ENCODE measurements at places on chromosomes 6 and 20. TPM values are rescaled to one million over a fixed set of nuclear protein-coding genes. Genes with fewer than 3 reads are reported as not detected.

Gene ZSCAN9
- total RNA-seq, result 9.0 TPM

Gene DEF6
- total RNA-seq, result 213 TPM

Gene PRPF6
- total RNA-seq, result 76.7 TPM

Gene HSPA12B
- total RNA-seq, result not detected

Gene TBC1D7
- 23.5 TPM for total RNA-seq

Gene GRM1
- not detected for total RNA-seq

Gene STMND1
- not detected for total RNA-seq

Gene CYP24A1
- total RNA-seq, result 0.58 TPM

Gene COL12A1
- total RNA-seq, result not detected

Gene OSTM1
- total RNA-seq, result 35.1 TPM

Gene DNAH8
- total RNA-seq, result 0.11 TPM

DNA sequence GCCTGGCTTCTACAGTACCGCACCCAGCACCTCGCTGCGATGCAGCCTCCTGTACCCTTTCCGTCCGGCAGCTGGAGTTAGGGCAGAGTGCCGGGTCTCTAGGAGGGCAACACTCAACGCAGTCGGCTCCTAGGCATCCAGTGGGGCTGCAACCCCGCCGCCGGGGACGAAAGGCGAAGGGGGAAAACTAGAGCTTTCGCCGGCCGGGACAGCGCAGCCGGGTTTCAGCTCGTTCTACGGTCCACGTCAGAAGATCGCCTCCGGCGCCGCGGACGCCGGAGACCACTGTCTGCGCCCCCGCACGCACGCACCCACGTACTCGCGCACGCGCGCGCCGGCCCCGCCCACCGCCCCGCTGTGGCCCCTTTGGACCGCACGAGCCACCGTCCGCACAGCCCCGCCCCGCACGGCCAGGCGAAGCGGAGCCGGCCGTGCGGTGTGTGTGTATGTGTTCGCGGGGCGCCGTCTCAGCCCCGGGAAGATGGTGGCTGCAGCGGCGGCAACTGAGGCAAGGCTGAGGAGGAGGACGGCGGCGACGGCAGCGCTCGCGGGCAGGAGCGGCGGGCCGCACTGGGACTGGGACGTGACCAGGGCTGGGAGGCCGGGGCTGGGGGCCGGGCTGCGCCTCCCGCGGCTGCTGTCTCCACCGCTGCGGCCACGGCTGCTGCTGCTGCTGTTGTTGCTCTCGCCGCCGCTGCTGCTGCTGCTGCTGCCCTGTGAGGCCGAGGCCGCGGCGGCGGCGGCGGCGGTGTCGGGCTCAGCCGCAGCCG lies at the start of gene ATRN:
Gene ATRN (plus strand): TSS at position 392 of the 770 bp plus-strand sequence. CDS start 90 bp downstream, at position 482.
- peak; percentile 94 for DNase-seq
- H3K4me1 ChIP-seq, result peaks cover 27% of the 10 kb centered on the region
- H3K27ac ChIP-seq, result peak within 1 kb of the TSS; percentile 80
- H3K4me3 ChIP-seq, result peak within 1 kb of the TSS; percentile 93
- H3K27me3 ChIP-seq, result peaks cover 11% of the 10 kb centered on the region
- peaks cover 7% of the 10 kb centered on the region for H3K36me3 ChIP-seq

GRCh38 chr20:44126445-44126844 lies 60.5 kb downstream of the JPH2 start:
- no peak overlapping the region for H3K4me3 ChIP-seq
- no peaks in the 10 kb centered on the region for H3K36me3 ChIP-seq
- no peak for DNase-seq
- no peak overlapping the region for H3K27ac ChIP-seq

- peak overlapping the region; percentile 68 for H3K4me3 ChIP-seq
- H3K4me1 ChIP-seq, result peaks cover 81% of the 10 kb centered on the region
- no peak for DNase-seq
- no peaks in the 10 kb centered on the region for H3K27me3 ChIP-seq
- peak overlapping the region; percentile 87 for H3K27ac ChIP-seq
Measured at GRCh38 chr20:44644230-44644617, 7.3 kb downstream of the ADA start.

DNA sequence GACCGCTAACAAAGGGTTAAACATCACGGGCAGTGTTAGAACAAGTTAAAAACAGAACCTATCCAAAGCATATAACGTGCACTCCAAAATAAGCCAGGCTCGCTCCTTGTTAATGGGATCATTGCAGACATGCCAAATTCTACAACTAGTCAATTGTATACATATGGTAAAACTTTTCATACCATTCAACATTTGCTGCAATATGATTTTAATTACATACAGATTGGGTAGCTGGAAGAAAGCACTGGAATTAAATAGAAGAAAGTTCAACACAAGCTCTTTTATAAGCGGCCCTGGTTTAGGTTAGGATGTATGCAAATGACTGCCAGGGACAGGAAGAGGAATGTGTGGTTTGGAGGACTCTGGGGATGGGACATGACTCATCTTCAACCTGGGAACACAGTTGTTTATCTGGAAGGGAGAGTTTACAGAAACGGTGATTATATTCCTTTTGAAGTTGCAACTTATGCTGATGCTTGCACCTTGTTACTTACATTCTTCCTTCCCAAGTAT lies 62.5 kb upstream of the TIAM2 start:
- no peaks in the 10 kb centered on the region for H3K27me3 ChIP-seq
- no peak overlapping the region for H3K27ac ChIP-seq
- no peak overlapping the region for H3K4me3 ChIP-seq
- H3K4me1 ChIP-seq, result peaks cover 5% of the 10 kb centered on the region

- peaks cover 1% of the 10 kb centered on the region for H3K36me3 ChIP-seq
- H3K4me3 ChIP-seq, result no peak overlapping the region
- peaks cover 18% of the 10 kb centered on the region for H3K4me1 ChIP-seq
- H3K27me3 ChIP-seq, result no peaks in the 10 kb centered on the region
Measured at GRCh38 chr20:3765171-3765882, 2.2 kb downstream of the ADISSP start.

DNA sequence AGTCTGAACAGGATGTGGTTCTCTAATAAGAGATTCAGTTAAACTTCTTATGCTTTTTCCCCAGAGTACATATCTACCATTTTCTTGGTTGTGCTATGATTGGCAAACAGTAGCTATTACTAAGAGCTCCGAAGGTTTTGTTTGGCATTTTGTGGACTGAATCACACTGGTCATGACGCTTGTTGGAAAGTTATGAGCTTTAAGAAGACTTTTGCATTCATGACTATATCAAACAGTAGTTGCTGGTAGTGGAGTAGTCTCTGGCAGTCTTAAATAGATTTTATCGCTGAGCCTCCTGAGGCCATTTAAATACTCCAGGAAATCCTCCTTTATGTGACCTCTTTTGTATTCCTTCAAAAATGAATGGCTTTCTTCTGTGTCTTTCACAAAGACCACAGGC lies 40.8 kb downstream of the CCDC170 start:
- H3K27me3 ChIP-seq, result peaks cover 2% of the 10 kb centered on the region
- DNase-seq, result no peak
- H3K4me3 ChIP-seq, result no peak overlapping the region
- no peaks in the 10 kb centered on the region for H3K4me1 ChIP-seq
- no peak overlapping the region for H3K27ac ChIP-seq
- H3K36me3 ChIP-seq, result no peaks in the 10 kb centered on the region

DNA sequence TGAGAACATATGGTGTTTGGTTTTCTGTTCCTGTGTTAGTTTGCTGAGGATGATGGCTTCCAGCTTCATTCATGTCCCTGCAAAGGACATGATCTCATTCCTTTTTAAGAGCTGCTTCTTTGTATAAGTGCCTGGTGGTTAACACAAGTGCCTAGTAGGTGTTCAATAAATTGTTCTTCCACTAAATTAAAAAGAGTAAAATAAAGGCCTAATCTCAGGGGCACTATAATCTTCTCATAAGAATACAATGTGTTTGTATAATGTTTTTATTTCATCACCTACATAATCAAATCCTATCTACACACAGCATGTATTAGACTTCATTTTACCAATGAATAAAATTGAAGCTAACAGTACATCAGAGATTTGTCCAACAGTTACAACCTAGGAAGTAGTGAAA lies 252.7 kb downstream of the KHDC1L start:
- peaks cover 4% of the 10 kb centered on the region for H3K4me1 ChIP-seq
- DNase-seq, result no peak
- no peaks in the 10 kb centered on the region for H3K36me3 ChIP-seq
- no peak overlapping the region for H3K4me3 ChIP-seq

DNA sequence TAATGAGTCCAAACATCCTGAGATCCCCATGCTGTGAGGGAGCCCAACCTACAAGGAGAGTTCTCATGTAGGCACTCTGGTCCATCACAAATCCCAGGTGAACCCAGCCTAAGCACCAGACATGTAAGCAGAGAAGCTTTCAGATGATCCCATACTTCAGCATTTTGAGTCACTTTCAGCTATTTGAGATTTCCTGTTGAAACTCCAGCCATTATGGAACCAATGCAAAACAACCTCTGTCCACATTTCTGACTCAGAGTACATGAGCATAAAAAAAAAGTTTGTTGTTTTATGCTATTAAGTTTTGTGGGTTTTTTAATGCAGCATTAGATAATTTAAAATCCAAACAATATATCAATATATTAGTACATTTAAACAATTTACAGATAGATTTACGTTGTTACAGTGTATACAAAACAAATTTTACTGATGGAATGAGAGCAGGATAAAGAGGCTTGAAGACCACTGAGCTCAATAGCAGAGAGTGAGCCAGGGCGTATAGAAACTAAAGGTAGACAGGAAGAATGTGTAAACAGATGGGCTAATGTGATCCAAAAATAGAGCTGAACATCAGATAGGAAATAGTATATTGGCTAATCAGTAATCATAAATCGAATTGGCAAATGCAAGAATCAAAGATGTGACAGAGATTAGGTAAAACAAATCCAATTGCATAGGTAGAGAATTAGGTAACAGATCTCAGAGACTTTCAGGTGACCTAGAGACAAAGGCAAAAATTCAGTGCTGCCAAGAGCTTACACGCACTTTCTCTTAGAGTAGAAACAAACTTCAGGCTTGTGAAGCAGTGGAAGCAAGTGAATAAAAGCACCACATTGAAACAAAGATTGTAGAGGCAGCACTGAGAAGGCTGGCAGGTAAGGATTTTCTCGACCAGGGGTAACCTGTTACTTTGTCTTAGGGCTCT lies 36.2 kb upstream of the PLCB1 start:
- no peak overlapping the region for H3K27ac ChIP-seq
- no peaks in the 10 kb centered on the region for H3K27me3 ChIP-seq
- H3K36me3 ChIP-seq, result no peaks in the 10 kb centered on the region
- no peaks in the 10 kb centered on the region for H3K4me1 ChIP-seq
- no peak for DNase-seq

DNA sequence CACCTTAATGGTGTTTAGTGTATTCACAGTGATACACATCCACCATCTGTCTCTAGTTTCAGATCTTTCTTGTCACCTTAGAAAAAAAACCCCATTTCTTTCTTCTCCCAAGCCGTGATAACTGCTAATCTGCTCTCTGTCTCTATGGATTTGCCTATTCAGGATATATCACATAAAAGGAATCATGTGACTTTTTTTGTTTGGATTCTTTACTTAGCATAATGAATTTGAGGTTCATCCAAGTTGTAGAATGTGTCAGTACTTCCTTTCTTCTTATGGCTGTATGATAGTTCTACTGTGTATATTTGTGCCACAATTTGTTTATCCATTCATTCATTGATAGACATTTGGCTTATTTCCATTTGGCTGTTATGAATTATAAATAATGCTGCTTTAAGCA lies 57.1 kb downstream of the ITCH start:
- peaks cover 33% of the 10 kb centered on the region for H3K36me3 ChIP-seq
- no peak overlapping the region for H3K27ac ChIP-seq
- DNase-seq, result no peak
- H3K27me3 ChIP-seq, result no peaks in the 10 kb centered on the region
- peaks cover 11% of the 10 kb centered on the region for H3K4me1 ChIP-seq
- H3K4me3 ChIP-seq, result no peak overlapping the region

- H3K36me3 ChIP-seq, result no peaks in the 10 kb centered on the region
- H3K4me3 ChIP-seq, result no peak overlapping the region
- H3K27me3 ChIP-seq, result no peaks in the 10 kb centered on the region
Measured at GRCh38 chr6:139881236-139881635, 506.8 kb upstream of the CITED2 start.

GRCh38 chr6:122747573-122747972 lies 31.9 kb upstream of the FABP7 start:
- no peaks in the 10 kb centered on the region for H3K27me3 ChIP-seq
- no peak overlapping the region for H3K27ac ChIP-seq
- peaks cover 2% of the 10 kb centered on the region for H3K36me3 ChIP-seq
- DNase-seq, result no peak
- peak overlapping the region; percentile 17 for H3K4me3 ChIP-seq

GRCh38 chr20:64137598-64138031 lies 26.6 kb upstream of the MYT1 start:
- H3K27ac ChIP-seq, result no peak overlapping the region
- no peaks in the 10 kb centered on the region for H3K4me1 ChIP-seq
- no peak for DNase-seq
- H3K4me3 ChIP-seq, result no peak overlapping the region
- no peaks in the 10 kb centered on the region for H3K27me3 ChIP-seq

- DNase-seq, result no peak
- H3K4me3 ChIP-seq, result no peak overlapping the region
- H3K27ac ChIP-seq, result no peak overlapping the region
- no peaks in the 10 kb centered on the region for H3K36me3 ChIP-seq
- no peaks in the 10 kb centered on the region for H3K4me1 ChIP-seq
Measured at GRCh38 chr20:4443016-4443415, 278.7 kb upstream of the PRND start.

DNA sequence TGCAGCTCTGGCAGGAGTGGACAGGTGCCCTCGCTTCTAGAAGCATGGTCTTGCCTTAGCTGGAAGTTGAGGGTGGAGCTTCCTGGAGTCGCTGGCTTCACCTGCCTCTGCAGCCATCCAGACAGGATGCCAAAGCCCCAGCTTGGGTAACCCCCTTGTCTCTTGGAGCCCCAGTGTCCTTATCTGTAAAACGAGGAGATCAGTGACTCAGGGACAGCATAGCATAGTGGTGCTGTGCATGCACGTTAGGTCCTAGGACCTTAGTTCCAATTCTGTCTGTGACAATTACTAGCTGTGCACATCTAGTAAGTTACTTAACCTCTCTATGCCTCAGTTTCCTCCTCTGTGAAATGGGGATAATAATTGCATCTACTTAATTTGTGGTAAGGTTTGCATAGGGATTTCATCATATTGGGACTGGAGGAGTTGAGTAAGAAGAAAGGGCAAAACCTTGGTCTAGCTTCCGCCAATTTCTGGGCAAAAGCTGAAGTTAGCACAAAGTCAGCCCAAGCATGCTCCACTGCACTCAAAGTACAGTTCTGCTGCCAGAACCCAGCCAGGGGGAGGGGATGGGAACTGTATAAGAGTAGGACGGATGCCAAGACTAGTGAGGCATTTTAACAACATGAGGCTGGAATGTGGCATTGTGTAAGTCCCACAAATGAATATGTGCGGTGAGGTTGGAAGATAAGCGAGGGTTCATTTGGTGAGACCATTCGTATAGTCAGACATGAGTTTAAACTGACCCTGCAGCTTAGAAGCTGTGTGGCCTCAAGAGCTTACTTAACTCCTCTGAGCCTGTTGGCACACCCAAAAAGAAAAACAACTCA lies 24.5 kb downstream of the TOX2 start:
- no peak overlapping the region for H3K27ac ChIP-seq
- H3K36me3 ChIP-seq, result peaks cover 2% of the 10 kb centered on the region
- peaks cover 26% of the 10 kb centered on the region for H3K27me3 ChIP-seq
- H3K4me3 ChIP-seq, result no peak overlapping the region
